ENCODE measurements at places on chromosomes 13 and 19.

DNA sequence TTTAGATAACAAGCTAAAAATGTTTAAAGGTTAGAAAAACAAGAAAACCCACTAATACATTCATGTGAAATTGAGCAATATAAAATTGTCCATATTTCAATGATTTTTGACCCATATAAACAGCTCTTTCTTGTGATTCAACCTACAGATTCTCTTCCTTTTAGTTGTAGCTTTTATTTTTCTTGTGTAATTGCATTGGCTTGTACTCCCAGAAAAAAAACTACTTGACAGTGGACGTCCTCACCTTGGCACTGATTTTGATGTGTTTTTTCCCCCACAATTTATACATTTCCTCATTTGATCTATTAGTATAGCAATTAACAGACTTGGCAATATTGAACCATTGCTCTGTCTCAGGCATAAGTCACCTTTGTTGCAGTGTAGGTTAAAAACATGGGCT is 4.7 kb downstream of the CCDC194 start:
- DNase-seq = no peak

- peak; percentile 21 for DNase-seq
These were observed 9.6 kb upstream of the NOTCH3 start for GRCh38 chr19:15210323-15210781.

DNA sequence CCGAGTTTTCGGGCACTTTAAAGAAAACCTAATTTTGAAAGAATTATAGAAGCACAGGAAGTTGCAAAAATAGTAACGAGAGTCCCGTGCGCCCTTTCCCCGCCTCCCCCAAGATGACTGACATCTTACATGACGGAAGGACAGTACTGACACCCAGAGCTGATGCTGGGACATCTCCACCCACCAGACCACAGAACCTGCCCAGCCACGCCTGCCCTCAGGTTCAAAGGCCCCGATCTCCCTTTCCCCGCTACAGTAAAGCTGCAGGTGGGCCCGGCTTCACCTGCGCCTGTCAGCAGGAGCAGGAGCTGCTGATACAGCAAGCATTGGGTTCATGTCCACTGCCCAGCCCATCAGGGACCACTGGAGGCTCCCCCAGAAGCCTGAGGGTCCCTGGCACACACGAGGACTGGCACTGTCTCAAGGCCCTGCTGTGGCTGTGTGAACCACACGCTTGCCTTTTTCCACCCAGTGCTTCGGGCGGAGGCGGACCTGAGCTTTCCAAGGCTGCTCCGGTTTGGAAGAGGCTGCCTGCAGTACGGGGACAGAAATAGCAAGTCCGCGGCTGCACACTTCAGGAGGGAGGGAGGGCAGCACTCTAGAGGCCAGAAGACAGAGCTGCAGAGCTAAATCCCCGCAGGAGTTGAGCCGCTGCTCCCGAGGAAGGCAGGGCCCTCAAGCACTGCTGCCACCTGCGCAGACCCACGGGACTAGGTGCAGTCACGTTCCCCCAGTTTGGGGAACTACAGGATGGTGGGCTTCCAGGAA is 8.7 kb downstream of the MAP2K2 start:
- DNase-seq = no peak

DNA sequence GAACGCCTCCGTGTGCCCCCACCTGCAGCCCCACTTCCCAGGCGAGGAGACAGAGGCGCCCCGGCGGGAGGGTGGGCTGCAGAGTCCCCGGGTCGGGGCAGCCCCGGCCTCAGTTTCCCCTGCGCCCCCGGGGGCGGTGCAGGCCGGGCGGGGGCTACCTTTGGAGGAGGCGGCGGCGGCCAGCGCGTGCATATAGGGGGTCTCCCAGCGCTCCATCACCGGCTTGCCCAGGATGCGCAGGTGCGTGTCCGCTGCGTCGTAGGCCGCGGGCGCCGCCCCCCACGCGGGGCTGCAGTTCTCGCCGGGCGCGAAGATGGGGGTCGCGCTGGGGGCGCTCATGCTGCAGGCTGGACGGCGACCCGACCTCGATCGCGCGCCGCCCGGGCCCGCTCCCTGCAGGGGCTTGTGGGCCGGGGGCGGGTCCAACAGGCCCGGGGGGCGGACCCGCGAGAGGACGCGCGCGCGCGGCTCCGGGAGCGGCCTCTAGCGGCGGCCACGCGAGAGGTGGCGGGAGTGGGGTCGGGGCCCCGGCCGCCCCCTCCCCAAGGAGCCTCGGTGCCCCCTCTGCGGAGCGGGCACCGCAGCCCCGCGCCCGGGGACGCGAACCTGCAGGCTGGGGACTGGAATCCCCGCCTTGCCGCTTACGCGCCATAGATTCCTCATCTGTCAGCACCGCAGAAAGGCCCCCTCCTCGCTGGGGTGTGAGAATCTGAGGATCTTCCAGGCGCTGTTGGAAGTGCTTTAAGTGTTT is at the start of gene GAMT:
Gene GAMT, minus strand, starts transcription at position 405 of the 751 bp plus-strand sequence. Its CDS starts 66 bp downstream, at position 339.
- DNase-seq = no peak

DNA sequence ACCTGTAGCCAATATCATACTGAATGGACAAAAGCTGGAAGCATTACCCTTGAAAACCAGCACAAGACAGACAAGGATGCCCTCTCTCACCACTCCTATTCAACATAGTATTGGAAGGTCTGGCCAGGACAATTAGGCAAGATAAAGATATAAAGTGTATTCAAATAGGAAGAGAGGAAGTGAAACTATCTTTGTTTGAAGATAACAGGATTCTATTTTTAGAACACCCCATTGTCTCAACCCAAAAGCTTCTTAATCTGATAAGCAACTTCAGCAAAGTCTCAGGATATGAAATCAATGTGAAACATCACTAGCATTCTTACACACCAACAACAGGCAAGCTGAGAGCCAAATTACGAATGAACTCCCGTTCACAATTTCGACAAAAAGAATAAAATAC is 17.8 kb upstream of the CCNA1 start:
- no peak for DNase-seq

- DNase-seq = no peak
These were observed 6.2 kb downstream of the SETDB2 start for GRCh38 chr13:49450105-49450819.

DNA sequence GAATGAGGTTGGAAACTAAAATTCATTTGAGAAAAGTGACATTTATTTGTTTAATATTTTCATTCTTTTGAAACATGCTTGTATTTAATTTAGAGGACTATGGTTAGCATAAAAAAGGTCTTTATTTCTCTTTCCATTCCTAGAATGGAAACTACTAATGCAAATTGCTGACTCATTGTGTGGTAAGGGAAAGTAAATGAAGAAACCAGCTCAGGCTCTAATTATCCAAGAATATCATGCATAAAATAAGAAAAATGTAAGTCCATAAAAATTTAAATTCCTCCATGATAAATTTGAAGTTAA is 777.0 kb upstream of the SLITRK1 start:
- no peak for DNase-seq

DNA sequence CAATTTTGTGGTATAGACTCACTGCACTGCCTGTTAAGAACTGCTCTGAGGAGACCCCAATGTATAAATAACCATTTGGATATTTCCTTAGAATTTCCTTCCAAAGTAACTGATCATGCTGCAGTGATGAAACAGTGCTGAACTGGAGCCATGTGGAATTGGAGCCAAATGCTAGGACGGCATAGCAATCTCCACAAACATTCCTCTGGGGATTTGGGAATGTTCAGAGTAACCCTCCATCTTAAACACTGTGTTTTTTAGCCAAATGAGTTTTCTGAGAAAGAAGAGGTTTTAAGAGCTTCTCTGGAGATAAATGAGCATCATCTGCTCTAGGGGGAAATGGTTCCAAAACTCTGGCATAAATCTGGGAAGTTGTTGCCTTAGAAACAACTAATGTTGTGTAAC is 98.2 kb downstream of the OLFM4 start:
- DNase-seq = no peak

DNA sequence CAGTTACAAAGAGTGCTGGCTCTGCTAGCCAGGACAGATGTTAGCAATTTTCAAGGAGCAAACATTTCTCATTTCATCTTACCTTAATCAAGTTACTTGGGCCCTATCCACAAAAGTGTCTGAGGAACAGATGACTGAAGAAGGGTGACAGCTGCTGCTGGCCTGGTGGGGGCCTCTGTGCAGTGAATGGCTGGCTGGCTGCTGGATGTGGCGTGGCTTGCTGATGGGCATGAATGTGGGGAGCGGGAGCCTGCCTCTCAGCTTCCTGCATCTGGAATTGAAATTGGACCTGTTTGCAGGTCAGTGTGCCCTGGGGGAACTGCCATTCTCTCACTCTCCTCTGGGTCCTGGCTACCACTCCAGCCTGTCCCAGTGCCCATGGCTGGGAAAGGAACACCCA is 94.7 kb downstream of the RGCC start:
- DNase-seq = no peak

GRCh38 chr13:100176801-100177400 is 88.0 kb downstream of the PCCA start:
- peak; percentile 2 for DNase-seq

GRCh38 chr19:44557933-44558332 is 28.5 kb upstream of the CEACAM20 start:
- DNase-seq = no peak

DNA sequence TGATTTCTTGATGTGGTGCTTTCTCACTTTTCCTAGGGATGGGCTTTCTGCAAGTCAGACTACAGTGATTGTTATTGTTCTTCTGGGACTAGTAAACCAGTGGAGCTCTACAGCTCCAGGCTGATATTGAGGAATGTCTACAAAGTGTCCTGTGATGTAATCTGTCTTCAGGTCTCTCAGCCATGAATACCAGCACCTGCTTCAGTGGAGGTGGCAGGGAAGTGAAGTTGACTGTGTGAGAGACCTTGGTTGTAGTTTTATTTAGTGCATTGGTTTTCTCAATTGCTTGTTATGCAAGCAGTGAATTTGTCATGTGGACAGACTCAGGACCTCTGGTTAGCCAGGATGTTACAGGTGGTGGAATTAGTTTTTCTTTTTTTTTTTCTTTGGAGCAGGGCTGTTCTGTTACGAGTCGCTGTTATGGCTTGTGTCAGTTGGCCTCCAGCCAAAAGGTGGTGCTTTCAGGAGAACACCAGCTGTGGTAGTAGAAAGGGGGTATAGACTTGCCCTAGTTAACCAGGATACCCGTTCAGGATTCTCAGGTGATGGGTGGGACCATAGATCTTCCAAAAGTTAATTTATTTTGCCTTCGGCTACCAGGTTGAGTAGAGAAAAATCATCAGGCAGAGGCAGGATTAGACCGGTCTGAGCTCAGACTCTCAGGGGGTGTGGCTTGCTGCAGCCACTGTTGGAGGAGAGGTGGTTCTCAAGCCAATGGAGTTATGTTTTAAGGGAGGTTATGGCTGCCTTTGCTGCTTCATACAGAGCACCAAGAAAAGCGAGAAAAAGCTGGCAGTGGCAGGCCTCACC is 11.9 kb upstream of the ZNF675 start:
- DNase-seq = no peak

DNA sequence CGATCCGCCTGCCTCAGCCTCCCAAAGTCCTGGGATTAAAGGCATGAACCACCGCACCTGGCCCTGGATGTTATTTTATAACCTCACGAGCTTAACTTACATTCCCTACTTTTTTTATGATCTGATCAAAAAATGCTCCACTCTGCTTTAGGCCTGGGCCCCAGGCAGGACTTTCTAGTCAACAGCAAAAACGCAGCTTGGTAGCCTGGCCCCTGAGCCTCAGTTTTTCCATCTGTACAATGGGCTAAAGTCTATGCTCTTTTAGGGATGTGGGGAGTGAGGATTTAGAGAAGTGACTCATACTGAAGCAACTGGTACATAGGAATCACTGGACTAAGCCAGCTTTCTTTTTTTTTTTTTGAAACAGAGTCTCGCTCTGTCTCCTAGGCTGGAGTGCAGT is 11.9 kb upstream of the PIK3R2 start:
- no peak for DNase-seq

GRCh38 chr19:31257426-31258130 is 91.7 kb downstream of the TSHZ3 start:
- no peak for DNase-seq

DNA sequence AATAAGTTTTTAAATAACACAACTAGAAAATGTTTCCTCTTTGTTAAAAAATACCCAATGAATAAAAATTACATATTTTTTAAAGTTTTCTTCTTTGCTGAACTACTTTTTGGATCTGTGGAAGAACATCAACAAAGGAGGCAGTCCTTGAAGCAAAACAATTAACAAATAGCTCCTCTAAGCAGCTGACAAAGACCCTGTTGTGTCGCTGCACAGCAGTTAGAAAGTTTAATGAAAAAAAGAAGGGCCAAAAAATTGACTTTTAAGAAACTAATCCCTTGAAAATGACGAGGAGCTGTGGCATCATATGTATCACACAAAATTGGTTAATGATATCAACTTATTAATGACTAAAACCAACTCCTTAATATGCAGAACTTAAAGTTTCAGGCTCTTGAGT is 72.1 kb downstream of the SLITRK1 start:
- DNase-seq = no peak

GRCh38 chr13:90839061-90839460 is 508.4 kb upstream of the MIR17HG start:
- DNase-seq = no peak

DNA sequence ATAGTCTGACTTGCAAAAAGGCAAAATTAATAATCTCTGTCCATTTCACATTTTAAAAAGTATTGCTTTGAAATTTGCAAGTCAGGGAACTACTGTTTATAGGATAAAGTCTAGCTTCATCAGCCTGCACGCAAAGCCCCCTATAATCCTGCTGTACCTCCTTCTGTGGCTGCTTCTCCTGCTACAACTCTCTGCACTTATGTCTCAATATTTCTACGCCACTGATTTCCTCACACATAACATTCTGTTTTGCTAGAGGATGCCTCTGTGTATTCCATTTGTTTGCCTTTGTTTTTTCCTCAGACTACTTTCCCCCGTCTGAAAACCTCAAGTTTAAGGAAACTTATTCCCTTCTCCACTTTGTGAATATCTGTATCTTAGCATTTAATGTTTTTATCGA is 389.9 kb downstream of the RFC3 start:
- DNase-seq = no peak

GRCh38 chr13:110108348-110109139 is 198.4 kb downstream of the COL4A1 start:
- no peak for DNase-seq

DNA sequence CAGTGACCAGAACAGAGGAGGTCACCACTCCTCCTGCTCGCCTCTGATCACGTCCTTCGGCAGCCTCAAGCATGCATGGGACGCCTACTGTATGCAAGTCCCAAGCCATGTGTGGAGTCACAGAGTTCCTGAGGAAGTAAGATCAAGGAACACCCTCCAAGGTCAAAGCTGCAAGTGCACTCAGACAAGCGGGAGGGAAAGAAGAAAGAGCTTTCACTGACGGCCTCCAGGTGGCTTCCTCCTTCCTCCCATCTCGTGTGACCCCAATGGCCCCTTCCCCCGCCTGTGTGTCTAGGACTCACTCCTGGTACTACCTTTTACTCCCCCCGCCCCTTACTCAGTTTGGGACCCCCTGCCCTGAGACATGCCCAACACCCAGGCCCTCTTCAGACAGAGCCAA is 6.1 kb downstream of the HAUS8 start:
- no peak for DNase-seq

- DNase-seq = no peak
These were observed 89.8 kb upstream of the MYCBP2 start for GRCh38 chr13:77416666-77417212.

GRCh38 chr13:80586356-80586755 is 245.4 kb upstream of the SPRY2 start:
- DNase-seq = no peak

DNA sequence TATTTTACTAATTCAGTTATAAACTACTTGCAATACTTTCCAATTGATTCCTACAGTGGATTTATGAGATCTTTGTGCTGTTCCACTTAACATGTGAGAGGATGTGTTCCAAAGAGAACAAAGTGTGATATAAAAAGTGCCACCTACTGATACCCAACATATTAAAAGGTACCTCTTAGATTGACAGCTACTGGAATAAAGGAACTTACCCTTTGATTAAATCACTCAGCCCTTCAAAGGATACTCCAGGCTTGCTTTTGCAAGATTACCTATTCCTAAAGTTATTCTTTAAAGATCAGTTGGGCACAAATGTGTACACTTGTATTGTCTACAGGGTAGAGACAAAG is 65.9 kb downstream of the DCT start:
- DNase-seq = no peak

All from AG09309 (cell line).